ENCODE measurements at places on chromosomes 1 and 21. TPM values are rescaled to one million over a fixed set of nuclear protein-coding genes. Genes with fewer than 3 reads are reported as not detected.

Gene PPIE
- polyA plus RNA-seq = 38.3 TPM

Gene HSD11B1
- 1.3 TPM for polyA plus RNA-seq

Gene AIM2
- polyA plus RNA-seq = 0.13 TPM

Gene PTPRF
- polyA plus RNA-seq = 48.9 TPM

Gene S100A12
- 150 TPM for polyA plus RNA-seq

Gene PSMB4
- 348 TPM for polyA plus RNA-seq

Gene ATF3
- 25.5 TPM for polyA plus RNA-seq

Gene ILDR2
- polyA plus RNA-seq = 0.10 TPM

Gene TARDBP
- polyA plus RNA-seq = 132 TPM

All from adipose tissue (tissue), 3 donors.